Activated CD8-positive, alpha-beta T cell treated with anti-CD3 and anti-CD28 coated beads, Interleukin-2, amount 10 ng/mL, durations not matched to agents 7 days and 5 days (primary cell): ENCODE measurements at places on chromosomes 5 and 9. TPM values are rescaled to one million over a fixed set of nuclear protein-coding genes. Genes with fewer than 3 reads are reported as not detected.

GRCh38 chr5:141001446-141001843 is 35.2 kb downstream of the PCDHAC2 start:
- H3K4me1 ChIP-seq, result no peaks in the 10 kb centered on the region
- no peaks in the 10 kb centered on the region for H3K36me3 ChIP-seq
- peaks cover 16% of the 10 kb centered on the region for H3K27me3 ChIP-seq
- H3K27ac ChIP-seq, result no peak overlapping the region
- DNase-seq, result no peak

GRCh38 chr5:118593003-118593328 is 395.4 kb downstream of the DTWD2 start:
- no peak overlapping the region for H3K27ac ChIP-seq
- H3K36me3 ChIP-seq, result no peaks in the 10 kb centered on the region
- H3K4me1 ChIP-seq, result no peaks in the 10 kb centered on the region
- no peaks in the 10 kb centered on the region for H3K27me3 ChIP-seq
- DNase-seq, result no peak
- H3K4me3 ChIP-seq, result no peak overlapping the region

TBCA gene
- 168 TPM for total RNA-seq

SPINK6 gene
- not detected for total RNA-seq

SHISAL2B gene
- not detected for total RNA-seq

BNIP1 gene
- 14.5 TPM for total RNA-seq

TPM2 gene
- total RNA-seq, result 12.0 TPM

GHR gene
- not detected for total RNA-seq

GRCh38 chr9:128246471-128246870 is 29.3 kb downstream of the GOLGA2 start:
- H3K36me3 ChIP-seq, result no peaks in the 10 kb centered on the region
- no peak for DNase-seq
- peaks cover 25% of the 10 kb centered on the region for H3K4me1 ChIP-seq
- H3K4me3 ChIP-seq, result no peak overlapping the region
- no peak overlapping the region for H3K27ac ChIP-seq
- peaks cover 26% of the 10 kb centered on the region for H3K27me3 ChIP-seq

SLC34A1 gene
- 2.1 TPM for total RNA-seq

TICAM2 gene
- total RNA-seq, result 0.55 TPM

DNA sequence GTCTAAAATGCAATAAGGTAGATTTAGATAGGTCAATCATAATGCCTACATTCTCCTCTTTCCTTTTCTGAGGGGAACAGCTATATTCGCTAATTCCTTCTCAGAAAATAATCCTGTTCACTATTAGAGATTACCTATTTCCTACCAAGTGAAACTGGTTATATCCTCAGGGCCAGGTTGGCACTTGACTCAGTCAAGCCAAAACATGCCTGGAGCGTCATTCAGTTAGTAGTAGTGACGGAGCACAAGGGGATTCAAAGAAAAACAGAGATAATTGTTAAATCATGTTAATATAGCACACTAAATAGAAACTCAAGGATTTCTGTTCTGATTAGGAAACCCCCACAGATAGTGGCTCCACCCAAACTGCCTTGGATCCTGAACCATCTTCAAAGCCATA is 515.4 kb upstream of the PTPRD start:
- no peaks in the 10 kb centered on the region for H3K27me3 ChIP-seq
- no peak for DNase-seq
- H3K4me3 ChIP-seq, result no peak overlapping the region
- H3K36me3 ChIP-seq, result no peaks in the 10 kb centered on the region
- H3K27ac ChIP-seq, result no peak overlapping the region

SPATA31E1 gene
- total RNA-seq, result not detected

QSOX2 gene
- total RNA-seq, result 12.6 TPM

DNA sequence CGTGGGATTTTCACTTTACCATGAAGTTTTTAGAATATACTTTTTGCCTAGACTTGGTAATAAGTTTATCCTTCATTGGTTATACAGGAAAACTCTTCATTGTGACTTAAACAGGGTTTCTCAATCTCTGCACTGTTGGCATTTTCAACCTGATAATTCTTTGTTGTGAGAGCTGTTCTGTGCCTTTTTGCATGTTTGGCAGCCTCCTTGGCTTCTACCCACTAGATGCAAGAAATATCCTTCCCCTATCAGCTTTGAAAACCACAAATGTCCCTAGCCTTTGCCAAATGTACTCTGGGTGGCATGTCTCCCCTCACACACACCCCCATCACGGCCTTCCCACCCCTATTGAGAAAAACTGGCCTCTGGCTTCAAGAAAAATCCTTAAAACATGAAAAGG is 180.9 kb downstream of the ESM1 start:
- H3K27me3 ChIP-seq, result no peaks in the 10 kb centered on the region
- no peak for DNase-seq
- H3K4me1 ChIP-seq, result no peaks in the 10 kb centered on the region
- no peak overlapping the region for H3K4me3 ChIP-seq

DNA sequence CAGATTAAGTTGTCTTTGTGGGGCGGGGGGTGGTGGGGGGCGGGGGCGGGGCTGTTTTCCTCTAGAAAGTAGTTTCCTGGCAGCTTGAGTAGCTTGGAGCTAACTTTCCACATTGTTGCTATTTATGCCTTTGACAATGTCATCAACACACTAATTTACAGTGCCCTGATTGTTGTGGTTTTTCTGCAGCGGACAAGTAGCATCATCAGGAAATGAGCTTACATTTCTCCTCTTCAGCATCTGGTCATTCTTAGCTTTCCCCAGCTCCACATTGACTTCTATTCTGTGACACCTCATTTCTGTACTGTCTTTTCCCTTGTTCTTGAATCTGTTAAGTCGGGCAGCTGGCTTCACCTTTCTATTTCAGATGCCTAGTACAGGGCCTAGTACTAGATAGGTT is 112.3 kb upstream of the RAD23B start:
- no peaks in the 10 kb centered on the region for H3K36me3 ChIP-seq
- no peaks in the 10 kb centered on the region for H3K27me3 ChIP-seq
- DNase-seq, result no peak
- no peak overlapping the region for H3K4me3 ChIP-seq
- H3K27ac ChIP-seq, result no peak overlapping the region
- H3K4me1 ChIP-seq, result no peaks in the 10 kb centered on the region

DNA sequence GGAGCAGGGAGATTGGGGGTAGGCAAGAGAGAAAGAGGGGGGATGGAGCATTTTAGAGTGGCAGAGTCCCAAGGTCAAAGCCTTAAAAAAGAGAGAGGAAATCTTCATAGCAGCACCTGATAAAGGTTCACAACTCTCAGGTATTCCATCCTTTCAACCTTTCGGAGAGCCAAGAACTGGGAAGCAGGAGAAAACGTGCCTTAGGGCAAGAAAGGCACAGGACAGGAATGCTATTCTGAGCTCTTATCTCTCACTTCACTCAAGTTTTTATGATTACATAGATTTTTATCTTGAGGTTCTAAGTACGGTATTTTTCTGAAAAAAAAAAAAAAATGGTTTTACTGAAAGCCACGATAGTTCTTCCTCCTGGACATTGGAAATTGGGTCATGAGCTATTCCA is 34.5 kb upstream of the SMAD5 start:
- no peaks in the 10 kb centered on the region for H3K4me1 ChIP-seq
- peaks cover 15% of the 10 kb centered on the region for H3K27me3 ChIP-seq
- H3K4me3 ChIP-seq, result no peak overlapping the region
- no peaks in the 10 kb centered on the region for H3K36me3 ChIP-seq
- H3K27ac ChIP-seq, result no peak overlapping the region
- DNase-seq, result no peak
